AG09319 (cell line): ENCODE measurements at places on chromosomes 2 and 18.

GRCh38 chr2:43221124-43221762 lies 5.2 kb downstream of the ZFP36L2 start:
- DNase-seq, result peak; percentile 96

- DNase-seq, result no peak
These were observed 54.0 kb upstream of the PGAP1 start for GRCh38 chr2:196980473-196980872.

DNA sequence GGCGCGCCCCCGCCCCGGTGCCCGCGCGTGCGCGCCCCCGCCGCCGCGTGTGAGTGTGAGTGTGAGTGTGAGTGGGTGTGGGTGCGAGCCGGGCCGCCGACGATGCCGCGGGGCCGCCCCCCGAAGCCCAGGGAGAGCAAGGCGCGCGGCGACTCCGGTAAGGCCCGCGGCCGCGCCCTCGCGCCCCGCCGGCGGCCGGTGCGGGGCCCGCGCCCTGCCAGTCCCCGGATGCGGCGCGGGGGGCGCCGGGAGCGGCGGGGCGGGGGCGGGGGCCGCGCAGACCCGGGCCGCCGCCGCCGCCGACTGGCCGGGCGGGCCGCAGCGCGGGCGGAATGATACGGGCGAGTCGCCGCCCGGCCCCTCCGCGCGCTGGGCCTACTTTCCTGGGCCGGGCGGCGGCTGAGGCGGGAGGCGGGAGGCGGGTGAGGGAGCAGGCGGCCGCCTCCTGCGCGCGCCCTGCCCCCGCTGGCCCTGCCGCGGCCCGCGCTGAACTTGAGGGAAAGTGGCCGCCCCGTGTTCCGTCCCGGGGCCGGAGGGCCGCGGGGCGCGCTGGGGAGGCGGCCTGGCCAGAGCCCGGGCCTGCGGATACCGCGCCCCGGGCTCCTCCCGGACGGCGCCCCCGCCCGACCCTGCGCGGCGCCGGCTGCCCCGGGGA lies at the start of gene ZNF236:
TSS of gene ZNF236 (plus strand) at position 52 of the 655 bp plus-strand sequence. CDS start at position 103, 51 bp downstream.
- DNase-seq, result peak; percentile 70

- DNase-seq, result no peak
These were observed 62.4 kb upstream of the TCF4 start for GRCh38 chr18:55650363-55650870.

- no peak for DNase-seq
These were observed 96.8 kb downstream of the MCFD2 start for GRCh38 chr2:46818819-46819218.

GRCh38 chr2:199627417-199627816 lies 169.7 kb upstream of the SATB2 start:
- DNase-seq, result no peak
